ENCODE measurements at places on chromosomes 2 and 18.

DNA sequence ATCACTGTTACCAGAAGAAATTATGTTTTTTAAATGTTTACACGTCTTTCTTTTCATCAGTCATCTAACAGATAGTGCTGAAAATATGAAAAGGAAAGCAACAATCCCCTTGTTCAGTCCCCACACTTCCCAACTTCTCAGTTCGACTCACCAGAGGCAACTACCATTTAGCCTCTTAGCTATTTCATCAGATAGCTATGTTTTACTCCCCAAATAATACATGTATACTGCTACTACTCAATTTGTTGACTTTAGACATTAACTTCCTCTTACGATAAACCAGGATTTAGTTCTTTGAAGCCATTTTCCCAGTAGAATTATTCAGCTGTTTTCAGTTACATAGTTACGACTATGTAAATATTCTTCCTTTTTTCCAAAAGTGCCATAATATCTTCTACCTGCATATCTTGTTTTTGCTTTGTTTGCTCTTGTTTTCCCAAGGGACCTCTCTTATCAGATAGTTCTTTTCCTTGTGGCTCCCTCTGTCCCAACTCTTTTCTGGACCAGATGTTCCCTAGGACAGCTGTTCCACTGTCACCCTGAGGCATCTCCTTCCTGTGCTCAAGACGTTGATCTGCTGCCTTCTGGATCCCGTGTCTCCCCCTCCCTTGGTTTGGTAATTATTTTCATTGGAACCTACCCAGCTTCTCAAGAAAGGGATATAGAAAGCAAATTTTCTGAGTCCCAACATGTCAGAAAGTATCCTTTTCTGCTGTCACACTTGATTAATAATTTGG, 289.3 kb upstream of the TANK start:
- DNase-seq, result no peak

GRCh38 chr2:64439194-64439593, 14.8 kb upstream of the LGALSL start:
- no peak for DNase-seq

GRCh38 chr18:31504455-31505147, 6.6 kb downstream of the DSG2 start:
- no peak for DNase-seq

DNA sequence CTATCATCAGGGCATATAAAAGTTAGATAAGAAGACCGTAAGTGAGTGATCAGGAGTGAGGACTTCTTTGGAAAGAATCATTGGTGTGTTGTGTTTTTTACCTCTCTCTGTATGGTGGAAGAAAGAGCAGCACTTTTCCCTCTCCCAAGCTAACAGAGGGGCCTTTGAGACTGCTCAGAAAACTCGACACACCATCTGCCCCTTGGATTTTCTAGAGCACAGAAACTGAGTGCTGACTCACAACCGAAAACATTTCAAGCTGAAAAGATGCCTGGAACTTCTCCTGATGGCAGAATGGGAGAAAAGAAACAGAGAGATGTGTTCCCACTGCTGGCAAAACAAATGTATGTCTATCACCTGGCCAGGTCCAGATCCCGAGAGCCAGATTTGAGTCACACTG, 156.6 kb downstream of the DNAH7 start:
- DNase-seq, result no peak

- DNase-seq, result no peak
Observed at GRCh38 chr2:24840164-24840869, 47.1 kb downstream of the CENPO start.

DNA sequence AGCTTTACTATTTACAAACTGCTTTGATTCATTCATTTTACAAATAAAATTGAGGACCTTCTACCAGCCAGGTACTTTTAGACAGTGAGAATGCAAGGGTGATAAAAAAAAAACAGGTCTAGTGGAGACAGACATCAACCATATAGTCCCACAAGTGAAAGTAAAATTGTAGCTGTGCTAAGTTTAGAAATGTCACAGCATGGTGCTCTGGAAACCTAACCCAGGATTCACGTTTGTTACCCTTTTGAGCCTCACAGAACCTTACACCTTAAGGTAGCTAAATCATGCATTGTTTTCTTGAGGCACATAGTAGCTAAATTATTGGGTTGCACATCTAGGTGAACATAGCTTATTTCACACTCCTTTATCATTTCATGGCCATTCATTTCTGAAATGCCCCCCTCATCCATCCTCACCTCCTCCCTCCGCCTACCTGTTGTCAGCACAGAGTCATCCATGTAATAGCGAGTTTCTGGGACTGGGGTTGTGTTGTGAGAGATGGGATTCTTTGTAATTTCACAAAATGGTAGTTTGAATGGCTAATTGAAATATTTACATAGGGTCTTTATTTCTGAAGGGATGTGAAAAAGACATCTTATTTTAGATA, 7.1 kb downstream of the MTA3 start:
- DNase-seq, result no peak

- peak; percentile 9 for DNase-seq
Observed at GRCh38 chr2:145692971-145693478, 1173.1 kb upstream of the ZEB2 start.
